Activated CD4-positive, alpha-beta memory T cell treated with anti-CD3 and anti-CD28 coated beads for 36 hours (primary cell): ENCODE measurements at places on chromosomes 4 and X.

DNA sequence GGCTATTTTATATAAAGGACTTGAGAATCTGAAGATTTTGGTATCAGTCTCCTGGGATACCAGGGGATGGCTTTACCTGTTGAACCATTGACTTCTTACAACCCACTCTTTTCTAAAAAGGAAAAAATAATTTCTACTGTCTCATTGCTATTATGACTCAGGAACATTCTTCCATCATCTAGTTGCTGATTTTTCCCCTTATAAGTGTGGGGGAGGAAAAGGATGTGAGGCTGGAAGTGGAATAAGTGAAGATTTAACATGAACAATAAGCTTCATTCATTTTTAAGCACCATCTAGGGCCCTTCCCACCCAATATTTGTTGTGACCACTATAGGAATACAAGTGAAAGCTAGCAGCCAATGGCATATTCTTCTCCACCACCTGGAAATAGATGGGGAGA is 10.6 kb upstream of the MND1 start:
- no peak for DNase-seq

DNA sequence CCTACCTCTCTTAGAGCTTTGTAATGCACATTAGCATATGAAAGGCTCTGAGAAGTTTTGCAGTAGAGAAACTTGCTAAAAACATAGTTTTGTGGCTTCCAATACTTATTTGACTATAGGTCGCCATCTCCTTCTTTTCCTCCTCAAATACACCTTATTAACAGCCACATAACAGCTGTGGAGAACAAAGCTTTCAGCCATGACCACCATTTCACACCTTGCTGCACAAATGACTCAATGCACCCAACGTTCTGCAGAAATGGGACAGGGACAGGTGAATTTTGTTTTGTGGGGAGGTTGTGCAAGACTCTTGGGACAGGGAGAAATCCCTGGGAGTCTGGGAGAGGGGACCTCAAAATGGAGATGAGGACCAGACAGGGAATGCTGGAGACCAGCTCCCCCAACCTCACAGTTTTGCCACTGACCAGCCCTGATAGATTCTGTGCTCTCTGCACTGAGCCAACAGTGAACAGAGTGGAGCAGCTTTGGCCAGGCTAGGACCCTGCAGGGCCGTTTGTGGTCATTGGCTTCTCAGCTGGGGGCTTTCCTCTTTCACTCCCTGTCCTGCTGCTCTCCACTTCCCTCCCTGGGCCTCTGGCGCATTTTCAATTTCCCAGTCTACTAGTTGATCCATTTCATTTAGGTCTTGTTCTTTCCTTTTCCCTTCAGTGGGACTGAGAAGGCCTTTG is 16.6 kb downstream of the FRMPD3 start:
- DNase-seq: no peak

DNA sequence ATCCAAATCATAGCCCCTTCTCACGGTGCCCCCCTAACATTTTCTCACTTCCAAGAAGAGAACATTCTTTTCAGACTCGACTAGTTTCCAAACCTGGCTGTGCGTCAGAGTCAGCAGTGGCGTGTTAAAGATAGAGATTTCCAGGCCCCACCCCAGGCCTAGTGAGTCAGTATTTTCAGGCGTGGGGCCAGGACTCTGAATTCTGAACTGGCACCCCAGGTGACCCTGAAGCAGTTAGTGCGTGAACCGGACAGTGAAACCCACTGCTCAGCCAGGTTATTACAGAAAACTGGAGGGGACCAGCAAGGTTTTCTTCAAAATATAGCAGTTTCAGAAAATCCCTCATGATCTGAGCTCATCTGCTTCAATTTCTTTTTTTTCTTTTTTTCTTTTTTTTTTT is 35.0 kb upstream of the BCOR start:
- DNase-seq: no peak

DNA sequence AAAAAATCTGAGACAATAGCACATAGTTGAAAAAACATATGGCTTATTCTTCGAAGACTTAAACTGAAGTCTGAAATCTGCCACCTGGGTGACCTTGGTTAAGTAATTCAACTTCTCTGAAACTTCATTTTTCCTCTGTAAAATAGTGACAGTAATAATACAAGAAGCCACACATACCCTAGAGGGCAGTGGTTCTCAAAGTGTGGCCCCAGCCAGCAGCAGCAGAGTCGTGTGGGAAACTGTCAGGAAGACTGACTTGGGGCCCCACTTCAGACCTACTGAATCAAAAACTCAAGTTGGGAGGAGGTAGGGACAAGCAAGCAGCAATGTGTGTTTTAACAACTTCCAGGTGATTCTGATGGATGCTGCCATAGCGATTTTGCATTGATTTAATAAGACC is 249.9 kb downstream of the HNRNPD start:
- DNase-seq: peak; percentile 11

- no peak for DNase-seq
Measured at GRCh38 chr4:70280567-70280966, 38.2 kb downstream of the CSN3 start.

DNA sequence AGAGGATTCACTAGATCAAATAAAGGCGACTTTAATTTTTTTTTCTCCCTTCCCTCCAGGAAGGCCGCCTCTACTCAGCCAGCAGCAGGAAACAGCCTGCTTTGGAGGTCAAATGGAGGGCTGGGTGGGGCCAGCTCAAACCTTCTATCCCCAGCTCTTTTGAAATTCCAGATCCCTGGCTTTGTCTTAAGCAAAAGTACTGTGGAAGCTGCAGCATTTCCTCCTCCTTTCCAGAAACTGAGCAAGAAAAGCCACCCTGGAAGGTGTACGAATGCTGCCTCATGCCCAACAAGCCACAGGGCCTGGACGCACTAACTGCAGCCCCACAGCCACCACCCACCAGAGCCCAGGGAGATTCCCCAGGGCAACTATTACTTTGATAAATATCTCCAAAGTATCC is 55.1 kb upstream of the ZCCHC13 start:
- DNase-seq: no peak
